Activated CD4-positive, alpha-beta T cell treated with anti-CD3 and anti-CD28 coated beads, Interleukin-2, amount 10 ng/mL, durations not matched to agents 24 days and 14 days (primary cell): ENCODE measurements at places on chromosomes 1 and 21. TPM values are rescaled to one million over a fixed set of nuclear protein-coding genes. Genes with fewer than 3 reads are reported as not detected.

SLC1A7 gene
- not detected in 2 replicates for total RNA-seq

FAAH gene
- total RNA-seq: 4.6 and 6.8 TPM in 2 replicates

CFAP126 gene
- not detected in 2 replicates for total RNA-seq

GRCh38 chr1:44672254-44672955, 1.9 kb downstream of the TMEM53 start:
- peak overlapping the region; percentile 50 for H3K4me3 ChIP-seq
- H3K27me3 ChIP-seq: no peaks in the 10 kb centered on the region
- H3K4me1 ChIP-seq: peaks cover 28% of the 10 kb centered on the region
- H3K36me3 ChIP-seq: peaks cover 3% of the 10 kb centered on the region
- H3K27ac ChIP-seq: peak overlapping the region; percentile 66

- no peaks in the 10 kb centered on the region for H3K27me3 ChIP-seq
- H3K36me3 ChIP-seq: no peaks in the 10 kb centered on the region
- no peak overlapping the region for H3K27ac ChIP-seq
These were observed 30.1 kb downstream of the NCAM2 start for GRCh38 chr21:21028275-21028820.

DNA sequence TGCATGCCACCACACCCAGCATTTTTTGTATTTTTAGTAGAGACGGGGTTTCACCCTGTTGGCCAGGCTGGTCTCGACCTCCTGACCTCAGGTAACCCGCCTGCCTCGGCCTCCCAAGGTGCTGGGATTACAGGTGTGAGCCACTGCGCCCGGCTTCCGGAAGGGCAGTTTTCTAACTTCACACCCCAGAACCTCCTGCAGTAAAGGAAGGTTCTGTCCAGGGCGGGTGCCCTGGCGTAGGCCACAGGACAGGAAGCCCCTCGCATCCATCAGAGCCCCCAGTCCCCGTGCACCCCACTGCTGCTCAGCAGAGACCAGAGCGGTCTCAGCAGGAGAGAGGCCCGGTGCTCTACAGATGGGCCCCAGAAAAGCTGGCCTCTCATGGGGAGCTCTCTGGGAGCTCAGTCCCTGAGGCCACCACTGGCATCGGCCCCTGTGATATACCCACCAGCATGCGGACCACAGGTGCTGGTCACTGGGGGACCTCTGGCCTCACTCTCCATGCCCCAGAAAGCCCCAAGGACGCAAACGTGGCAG, 4.1 kb upstream of the DNMT3L start:
- no peak overlapping the region for H3K27ac ChIP-seq
- no peak overlapping the region for H3K4me3 ChIP-seq
- peaks cover 3% of the 10 kb centered on the region for H3K27me3 ChIP-seq
- no peaks in the 10 kb centered on the region for H3K36me3 ChIP-seq
- H3K4me1 ChIP-seq: no peaks in the 10 kb centered on the region

DNA sequence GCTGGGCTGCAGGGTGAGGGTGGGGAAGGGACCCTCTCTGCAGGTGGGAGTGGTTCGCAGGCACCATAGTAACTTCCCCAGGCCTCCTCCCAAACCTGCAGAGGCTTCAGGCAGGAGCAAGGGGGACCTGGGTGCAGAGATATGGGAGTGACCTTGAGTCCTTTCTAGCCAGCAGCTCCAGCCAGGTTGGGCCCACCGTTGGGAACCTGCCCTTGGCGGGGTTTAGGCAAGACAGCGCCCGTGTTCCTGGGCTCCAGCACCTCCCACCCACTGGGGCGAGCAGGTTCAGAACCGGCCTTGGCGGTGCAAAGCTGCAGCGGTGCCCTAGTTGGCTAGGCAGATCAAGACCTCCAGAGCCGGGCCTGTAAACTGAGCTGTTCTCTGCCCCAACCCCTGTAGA, 2.2 kb upstream of the PRDM16 start:
- no peak for DNase-seq
- H3K4me1 ChIP-seq: peaks cover 2% of the 10 kb centered on the region
- no peaks in the 10 kb centered on the region for H3K36me3 ChIP-seq
- peaks cover 17% of the 10 kb centered on the region for H3K27me3 ChIP-seq

GRCh38 chr1:205377355-205377754, 20.6 kb upstream of the KLHDC8A start:
- H3K36me3 ChIP-seq: no peaks in the 10 kb centered on the region
- H3K27me3 ChIP-seq: peaks cover 37% of the 10 kb centered on the region
- no peak overlapping the region for H3K4me3 ChIP-seq
